Thymus (tissue), 14 donors: ENCODE measurements at places on chromosomes 4 and X.

DNA sequence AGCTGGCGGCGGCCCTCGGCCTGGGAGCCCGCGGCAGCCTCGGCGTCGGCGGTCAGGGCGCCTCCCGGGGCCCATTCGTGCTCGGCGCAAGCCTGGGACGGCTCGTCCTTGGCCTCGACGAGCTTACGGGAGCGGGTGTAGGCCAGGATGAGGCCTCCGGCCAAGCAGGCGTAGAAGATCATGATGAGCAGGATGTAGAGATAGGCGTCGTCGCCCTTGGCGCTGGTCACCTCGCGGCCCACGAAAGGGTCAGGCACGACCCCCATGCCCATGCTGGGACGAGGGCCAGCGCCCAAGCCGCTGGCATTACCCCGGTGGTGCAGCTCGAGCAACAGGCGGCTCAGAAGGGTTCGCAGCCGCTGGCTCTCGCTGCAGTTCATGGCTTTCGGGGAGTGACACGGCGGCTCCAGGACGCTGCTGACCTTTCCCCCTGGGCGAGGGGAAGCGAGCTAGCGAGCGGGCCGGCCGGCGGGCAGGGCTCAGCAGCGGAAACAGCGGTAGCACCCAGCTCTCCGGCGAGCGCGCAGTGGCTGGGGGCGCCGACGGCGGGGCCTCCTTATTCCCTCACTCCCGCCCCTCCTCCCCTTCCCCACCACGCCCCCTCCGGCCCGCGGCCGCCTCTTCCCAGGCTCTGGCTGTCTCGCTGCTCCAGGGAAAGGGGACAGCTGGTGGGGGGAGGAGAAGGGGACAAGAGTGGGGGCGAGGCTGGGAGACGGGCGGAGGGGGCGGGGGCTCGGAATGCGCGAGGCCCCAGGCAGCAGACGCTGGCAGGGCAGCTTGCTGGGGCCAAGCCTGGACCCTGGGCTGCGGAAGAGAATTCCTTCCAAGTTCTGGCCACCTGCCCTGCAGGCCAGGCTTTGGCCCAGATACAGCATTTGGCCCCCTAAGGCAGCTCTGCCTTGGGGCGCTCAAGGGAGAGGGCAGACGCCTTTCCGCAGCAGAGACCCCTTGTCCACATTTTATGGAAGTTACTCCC lies at the start of gene KCNE5:
TSS of gene KCNE5 (minus strand) at position 532 of the 976 bp plus-strand sequence. CDS start at position 380, 152 bp downstream.
- no peaks in the 10 kb centered on the region for H3K4me1 ChIP-seq
- no peaks in the 10 kb centered on the region for H3K36me3 ChIP-seq
- no peak within 1 kb of the TSS for H3K27ac ChIP-seq
- H3K4me3 ChIP-seq = no peak within 1 kb of the TSS
- peaks cover 6% of the 10 kb centered on the region for H3K27me3 ChIP-seq

- no peaks in the 10 kb centered on the region for H3K27me3 ChIP-seq
- no peak overlapping the region for H3K4me3 ChIP-seq
- H3K27ac ChIP-seq = no peak overlapping the region
- no peak for DNase-seq
- no peaks in the 10 kb centered on the region for H3K4me1 ChIP-seq
Observed at GRCh38 chr4:172985552-172985951, 183.1 kb upstream of the GALNT7 start.

GRCh38 chrX:12469296-12469695 lies 321.9 kb upstream of the PRPS2 start:
- DNase-seq = no peak
- H3K4me3 ChIP-seq = no peak overlapping the region
- no peaks in the 10 kb centered on the region for H3K36me3 ChIP-seq
- H3K27me3 ChIP-seq = no peaks in the 10 kb centered on the region

DNA sequence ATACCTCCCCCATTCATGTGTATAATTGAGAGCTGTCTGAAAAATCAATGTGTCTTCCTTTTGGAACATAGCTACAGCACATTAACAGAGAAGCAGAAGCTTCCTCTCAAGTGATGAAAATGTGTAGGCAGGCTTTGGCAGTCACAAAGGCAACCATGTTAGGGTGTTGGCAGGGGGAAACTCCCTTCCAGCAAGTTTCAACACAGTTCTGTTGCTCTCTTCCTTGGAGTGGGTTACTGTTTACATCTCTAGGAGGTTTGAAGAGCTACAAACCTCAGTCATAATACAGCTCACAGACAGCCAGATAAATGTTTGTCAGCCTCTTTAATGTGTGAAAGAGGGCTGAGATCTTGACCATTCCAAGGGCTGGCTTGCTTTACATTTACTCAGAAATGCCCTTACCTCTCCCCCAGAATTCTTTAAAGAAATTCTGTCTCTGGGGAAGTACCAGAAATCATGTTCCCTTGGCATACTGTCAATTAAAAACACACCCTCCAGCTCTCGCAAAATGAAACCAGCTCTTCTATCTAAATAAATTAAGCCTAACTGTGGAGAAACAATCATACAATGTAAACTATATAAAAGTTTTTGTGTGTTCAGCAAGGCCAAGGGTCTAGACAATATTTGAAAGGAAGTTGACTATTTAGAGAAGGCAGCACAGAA lies 18.9 kb downstream of the ZBTB33 start:
- H3K36me3 ChIP-seq = no peaks in the 10 kb centered on the region
- H3K4me3 ChIP-seq = no peak overlapping the region
- H3K27me3 ChIP-seq = no peaks in the 10 kb centered on the region
- no peak for DNase-seq
- no peaks in the 10 kb centered on the region for H3K4me1 ChIP-seq

GRCh38 chrX:25667681-25668080 lies 470.5 kb upstream of the MAGEB18 start:
- no peaks in the 10 kb centered on the region for H3K4me1 ChIP-seq
- H3K27me3 ChIP-seq = no peaks in the 10 kb centered on the region
- no peaks in the 10 kb centered on the region for H3K36me3 ChIP-seq
- H3K27ac ChIP-seq = no peak overlapping the region
- no peak overlapping the region for H3K4me3 ChIP-seq

DNA sequence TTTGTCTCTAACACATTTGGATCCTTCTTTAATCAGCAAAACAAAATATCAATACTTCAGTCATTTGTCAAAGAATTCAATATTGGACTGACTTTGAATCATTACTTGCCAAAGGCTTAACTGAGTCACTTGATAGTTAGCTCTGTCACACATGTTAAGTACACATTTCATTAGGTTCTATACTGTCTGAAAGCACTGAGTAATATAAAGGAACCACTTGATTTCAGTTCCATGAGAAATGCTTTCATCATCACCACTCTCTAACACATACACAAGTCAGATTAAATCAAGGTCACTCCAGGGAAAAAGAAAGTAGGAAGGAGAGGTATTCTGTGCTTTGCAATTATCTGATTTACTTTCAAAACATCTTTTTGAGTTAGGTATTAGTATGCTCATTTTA lies 1233.1 kb downstream of the C4orf33 start:
- H3K4me1 ChIP-seq = no peaks in the 10 kb centered on the region
- H3K27ac ChIP-seq = no peak overlapping the region
- no peaks in the 10 kb centered on the region for H3K27me3 ChIP-seq
- no peak overlapping the region for H3K4me3 ChIP-seq

- H3K36me3 ChIP-seq = no peaks in the 10 kb centered on the region
- no peaks in the 10 kb centered on the region for H3K27me3 ChIP-seq
- no peak overlapping the region for H3K27ac ChIP-seq
Observed at GRCh38 chr4:40682290-40683101, 52.8 kb upstream of the RBM47 start.

- H3K27ac ChIP-seq = no peak overlapping the region
- no peaks in the 10 kb centered on the region for H3K27me3 ChIP-seq
- no peak for DNase-seq
- H3K36me3 ChIP-seq = no peaks in the 10 kb centered on the region
Observed at GRCh38 chrX:8405631-8406030, 59.0 kb upstream of the VCX3B start.

DNA sequence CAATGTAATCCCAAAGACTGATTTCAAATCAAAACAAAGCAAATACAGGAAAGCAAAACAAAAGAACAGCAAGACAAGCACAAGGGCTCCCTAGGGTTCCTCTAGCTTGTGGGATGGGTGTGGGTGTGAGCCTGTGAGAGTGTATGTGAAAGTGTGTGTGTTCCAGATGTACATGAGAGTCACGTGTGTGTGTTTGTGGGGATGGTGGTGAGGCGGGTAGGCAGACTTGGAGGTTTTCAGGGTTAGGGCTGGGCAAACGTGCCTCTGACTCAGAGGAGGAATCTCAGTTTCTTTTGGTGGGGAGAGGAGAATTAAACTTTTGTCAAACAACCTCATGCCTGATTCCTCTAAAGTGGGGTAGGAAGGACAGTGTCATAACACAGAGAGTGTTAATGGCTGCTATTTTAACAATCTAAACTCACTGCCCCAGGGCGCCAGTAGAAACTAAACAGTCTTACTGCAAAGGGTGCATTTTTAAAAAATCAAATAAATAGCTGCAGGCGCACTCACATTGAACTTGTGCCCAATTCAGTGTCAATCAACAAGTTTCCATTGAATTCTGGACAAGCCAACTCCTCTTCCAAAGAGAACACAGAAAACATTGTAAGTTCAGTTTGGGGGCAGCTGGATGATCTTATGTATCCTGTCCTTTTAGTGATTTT lies 51.8 kb downstream of the CHRDL1 start:
- no peak for DNase-seq
- no peaks in the 10 kb centered on the region for H3K27me3 ChIP-seq
- no peak overlapping the region for H3K27ac ChIP-seq
- no peak overlapping the region for H3K4me3 ChIP-seq
- H3K36me3 ChIP-seq = no peaks in the 10 kb centered on the region
- H3K4me1 ChIP-seq = no peaks in the 10 kb centered on the region

DNA sequence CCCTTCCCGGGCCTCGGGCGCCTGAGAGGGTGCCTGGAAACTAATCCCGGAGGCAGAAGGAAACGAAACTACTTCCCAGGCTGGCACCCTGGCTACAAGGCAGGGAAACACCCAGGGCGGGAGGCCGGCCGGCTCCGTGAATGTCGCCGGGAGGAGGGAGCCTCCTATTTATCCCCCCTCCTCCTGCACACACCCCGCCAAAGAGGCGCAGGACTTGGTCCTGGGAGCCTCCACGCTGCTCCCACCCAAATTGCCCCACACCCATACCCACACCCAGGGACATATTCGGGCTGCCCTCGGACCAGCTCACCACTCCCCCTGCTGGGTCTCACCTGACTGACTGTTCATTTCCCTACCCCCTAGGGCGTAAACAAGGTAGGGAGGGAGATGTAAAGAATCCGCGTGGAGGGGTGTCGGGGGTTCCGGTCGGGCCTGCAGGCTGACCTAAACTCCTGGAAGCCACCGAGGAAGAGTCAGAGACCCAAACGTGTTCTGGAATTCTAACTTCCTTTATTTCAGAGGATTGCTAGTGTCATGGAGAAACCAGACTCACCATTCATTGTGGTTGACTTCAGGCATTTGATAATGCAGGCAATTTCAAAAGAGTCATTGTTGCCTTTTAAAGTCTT lies at the start of gene BTC:
TSS of gene BTC (minus strand) at position 142 of the 629 bp plus-strand sequence. CDS start 198 bp downstream, outside the sequence.
- no peak within 1 kb of the TSS for H3K27ac ChIP-seq
- peak within 1 kb of the TSS; percentile 20 for H3K4me3 ChIP-seq
- DNase-seq = no peak
- peaks cover 30% of the 10 kb centered on the region for H3K27me3 ChIP-seq

GRCh38 chrX:46601283-46601682 lies 27.7 kb downstream of the CHST7 start:
- no peaks in the 10 kb centered on the region for H3K27me3 ChIP-seq
- no peak overlapping the region for H3K27ac ChIP-seq
- H3K4me1 ChIP-seq = no peaks in the 10 kb centered on the region

GRCh38 chr4:176645246-176645960 lies 147.3 kb downstream of the VEGFC start:
- H3K4me3 ChIP-seq = no peak overlapping the region
- H3K4me1 ChIP-seq = no peaks in the 10 kb centered on the region
- no peaks in the 10 kb centered on the region for H3K27me3 ChIP-seq

DNA sequence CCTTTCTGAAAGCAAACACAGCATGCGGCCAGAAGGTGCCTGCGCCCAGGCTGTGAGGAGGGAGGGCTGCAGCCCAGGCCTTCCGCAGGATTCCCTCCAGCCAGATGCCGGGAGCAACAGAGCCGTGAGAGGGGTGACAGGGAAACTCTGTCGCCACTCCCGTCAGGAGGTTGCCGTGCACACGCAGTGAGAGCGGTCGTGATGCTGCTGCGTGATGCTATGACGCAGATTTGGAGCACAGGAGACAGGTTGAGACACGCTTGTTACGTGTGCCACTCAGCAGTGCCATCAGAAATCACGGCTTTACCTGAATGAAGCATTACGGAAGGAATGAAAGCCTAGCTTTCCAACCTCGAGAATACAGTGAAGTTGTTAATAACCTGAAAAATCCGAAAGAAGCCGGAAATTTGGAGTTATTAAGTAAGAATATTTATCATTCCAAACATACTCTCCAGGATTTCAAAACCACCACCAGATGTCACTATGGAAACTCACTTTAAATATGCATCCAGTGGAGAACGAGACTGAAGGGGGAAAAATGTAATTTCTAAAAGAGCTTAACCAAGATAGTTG lies 54.4 kb downstream of the FAT1 start:
- H3K4me3 ChIP-seq = no peak overlapping the region
- no peak overlapping the region for H3K27ac ChIP-seq
- H3K36me3 ChIP-seq = no peaks in the 10 kb centered on the region
- no peaks in the 10 kb centered on the region for H3K27me3 ChIP-seq

DNA sequence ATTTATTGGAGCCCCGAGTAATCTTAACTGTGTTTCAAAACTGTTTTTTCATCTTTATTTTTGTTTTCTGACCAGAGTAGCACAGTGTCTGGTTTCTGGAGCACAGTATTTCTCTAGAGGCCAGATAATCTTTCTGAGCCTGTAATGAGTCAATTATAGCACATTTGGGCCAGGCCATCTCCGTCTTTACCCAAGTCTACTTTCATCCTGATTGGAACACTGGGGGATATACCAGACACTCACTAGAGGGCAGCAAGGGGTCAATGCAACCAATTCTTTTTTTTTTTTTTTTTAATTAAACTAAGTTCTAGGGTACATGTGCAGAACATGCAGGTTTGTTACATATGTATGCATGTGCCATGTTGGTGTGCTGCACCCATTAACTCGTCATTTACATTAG lies 282.0 kb downstream of the ARHGAP24 start:
- no peak overlapping the region for H3K27ac ChIP-seq
- H3K4me3 ChIP-seq = no peak overlapping the region
- no peak for DNase-seq
- H3K4me1 ChIP-seq = no peaks in the 10 kb centered on the region

- DNase-seq = no peak
- H3K27me3 ChIP-seq = no peaks in the 10 kb centered on the region
- no peaks in the 10 kb centered on the region for H3K4me1 ChIP-seq
- H3K27ac ChIP-seq = no peak overlapping the region
- H3K36me3 ChIP-seq = no peaks in the 10 kb centered on the region
Observed at GRCh38 chrX:70825366-70825765, 83.1 kb downstream of the TEX11 start.

GRCh38 chr4:87240341-87240740 lies 19.9 kb upstream of the KLHL8 start:
- no peaks in the 10 kb centered on the region for H3K27me3 ChIP-seq
- H3K36me3 ChIP-seq = no peaks in the 10 kb centered on the region
- no peaks in the 10 kb centered on the region for H3K4me1 ChIP-seq
- DNase-seq = no peak

- no peak overlapping the region for H3K27ac ChIP-seq
- H3K4me3 ChIP-seq = no peak overlapping the region
- H3K4me1 ChIP-seq = no peaks in the 10 kb centered on the region
- no peaks in the 10 kb centered on the region for H3K36me3 ChIP-seq
- DNase-seq = no peak
- no peaks in the 10 kb centered on the region for H3K27me3 ChIP-seq
Observed at GRCh38 chr4:47720787-47721186, 117.1 kb downstream of the CORIN start.
